ENCODE measurements at places on chromosomes 3 and 15.
A peak's percentile ranks its signal among the peaks of the same experiment; 100 is the strongest.

DNA sequence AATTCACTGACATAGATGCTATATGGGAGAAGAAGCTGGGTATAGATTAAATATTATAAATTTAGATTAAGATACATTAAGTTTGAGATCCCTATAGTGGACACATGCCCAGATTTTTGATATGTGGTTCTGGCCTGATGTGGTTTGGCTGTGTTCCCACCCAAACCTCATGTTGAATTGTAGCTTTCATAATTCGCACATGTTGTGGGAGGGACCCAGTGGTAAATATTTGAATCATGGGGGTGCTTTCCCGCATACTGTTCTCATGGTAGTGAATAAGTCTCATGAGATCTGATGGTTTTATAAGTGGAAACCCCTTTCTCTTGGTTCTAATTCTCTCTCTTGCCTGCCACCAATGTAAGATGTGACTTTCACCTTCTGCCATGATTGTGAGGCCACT lies 189.4 kb upstream of the CD96 start:
- DNase-seq, result no peak

- DNase-seq, result no peak
Observed at GRCh38 chr3:133162670-133163305, 124.6 kb downstream of the TMEM108 start.

GRCh38 chr3:123292321-123293310 lies 90.9 kb downstream of the SEC22A start:
- DNase-seq, result no peak

GRCh38 chr3:45976191-45977091 lies 19.2 kb downstream of the FYCO1 start:
- DNase-seq, result no peak

DNA sequence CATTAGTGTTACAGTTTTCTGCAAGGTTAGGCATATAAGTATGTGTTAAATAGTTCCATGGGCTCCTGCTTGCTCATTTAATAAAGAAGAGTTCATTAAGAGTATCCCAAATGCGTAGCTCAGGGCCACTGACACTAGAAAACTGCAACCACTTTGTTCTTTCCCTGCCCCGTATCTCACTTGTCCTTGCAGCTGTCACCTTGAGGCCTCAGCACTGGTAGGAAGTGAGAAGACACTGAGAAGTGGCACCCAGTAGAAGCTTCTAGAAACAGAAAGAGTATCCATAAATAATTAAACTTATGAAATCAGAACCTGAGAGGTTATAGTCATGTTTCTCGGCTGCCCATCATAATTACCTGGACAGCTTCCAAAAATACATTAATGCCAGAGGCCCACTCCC lies 266.0 kb downstream of the KCNMB2 start:
- no peak for DNase-seq

GRCh38 chr3:31048143-31048542 lies 153.7 kb upstream of the GADL1 start:
- DNase-seq, result no peak

GRCh38 chr15:57156210-57156884 lies 220.0 kb upstream of the CGNL1 start:
- no peak for DNase-seq

- DNase-seq, result no peak
Observed at GRCh38 chr15:29573197-29573838, 248.9 kb downstream of the TJP1 start.

DNA sequence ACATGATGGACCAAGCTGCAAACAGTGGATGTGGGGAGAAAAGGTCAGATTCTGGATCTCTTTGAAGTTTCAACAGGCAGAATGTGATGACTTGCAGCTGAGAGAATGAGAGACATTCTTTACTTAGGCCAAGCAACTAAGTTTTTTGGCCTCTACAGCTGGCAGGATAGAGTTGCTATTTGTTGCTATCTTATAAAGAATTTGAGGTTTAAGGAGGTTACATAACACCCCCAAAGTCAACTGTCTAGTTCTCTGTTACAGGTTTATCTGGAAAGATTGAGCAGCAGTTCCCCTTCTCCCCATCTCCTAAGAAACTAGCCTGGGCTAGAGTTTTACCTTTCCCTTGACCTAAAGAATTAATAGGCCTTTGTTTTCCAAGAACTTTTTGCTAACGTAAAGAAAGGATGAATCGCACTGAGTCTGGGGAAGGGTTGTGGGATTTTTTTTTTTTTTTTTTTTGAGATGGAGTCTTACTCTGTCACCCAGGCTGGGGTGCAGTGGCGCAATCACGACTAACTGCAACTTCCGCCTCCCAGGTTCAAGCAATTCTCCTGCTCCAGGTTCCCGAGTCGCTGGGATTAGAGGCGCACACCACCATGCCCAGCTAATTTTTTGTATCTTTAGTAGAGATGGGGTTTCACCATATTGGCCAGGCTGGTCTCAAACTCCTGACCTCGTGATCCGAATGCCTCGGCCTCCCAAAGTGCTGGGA lies 26.6 kb upstream of the SLMAP start:
- DNase-seq, result no peak

DNA sequence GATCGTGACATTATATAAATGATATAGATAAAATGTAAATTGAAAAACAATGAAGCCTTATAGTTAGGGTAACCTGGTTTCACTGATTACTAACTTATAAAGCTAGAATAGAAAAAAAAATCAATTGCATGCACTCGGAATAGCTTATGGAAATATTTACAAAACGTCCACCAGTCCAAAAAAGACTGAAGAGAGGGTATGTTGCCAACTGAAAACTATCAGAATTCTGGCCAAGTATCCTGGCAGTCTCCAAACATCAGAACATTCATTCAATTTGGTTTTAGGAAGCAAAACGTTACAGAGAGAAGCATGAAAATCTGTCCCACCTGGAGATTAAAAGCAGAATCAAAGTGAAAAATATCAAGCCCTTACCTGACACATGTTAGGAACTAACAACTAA lies 892.4 kb downstream of the ROBO1 start:
- DNase-seq, result no peak

DNA sequence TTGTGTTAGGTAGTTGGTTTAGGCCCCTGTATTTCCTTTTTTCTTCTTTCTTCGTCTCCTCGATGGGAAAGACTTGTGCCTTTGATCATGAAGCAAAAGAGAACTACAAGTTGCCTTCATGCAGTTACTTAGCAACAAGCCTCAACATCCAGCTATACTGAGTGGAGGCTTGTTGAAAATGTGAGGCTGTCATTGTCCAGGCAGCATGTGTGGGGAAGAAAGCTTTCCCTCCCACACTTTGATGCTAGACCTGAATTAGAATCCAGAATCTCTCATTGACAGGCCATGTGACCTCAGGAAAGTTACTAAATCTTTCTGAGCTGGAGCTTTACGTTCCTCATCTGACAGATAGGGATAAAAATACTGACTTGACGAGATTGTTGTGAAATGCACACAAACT lies 23.7 kb downstream of the IFT122 start:
- no peak for DNase-seq

DNA sequence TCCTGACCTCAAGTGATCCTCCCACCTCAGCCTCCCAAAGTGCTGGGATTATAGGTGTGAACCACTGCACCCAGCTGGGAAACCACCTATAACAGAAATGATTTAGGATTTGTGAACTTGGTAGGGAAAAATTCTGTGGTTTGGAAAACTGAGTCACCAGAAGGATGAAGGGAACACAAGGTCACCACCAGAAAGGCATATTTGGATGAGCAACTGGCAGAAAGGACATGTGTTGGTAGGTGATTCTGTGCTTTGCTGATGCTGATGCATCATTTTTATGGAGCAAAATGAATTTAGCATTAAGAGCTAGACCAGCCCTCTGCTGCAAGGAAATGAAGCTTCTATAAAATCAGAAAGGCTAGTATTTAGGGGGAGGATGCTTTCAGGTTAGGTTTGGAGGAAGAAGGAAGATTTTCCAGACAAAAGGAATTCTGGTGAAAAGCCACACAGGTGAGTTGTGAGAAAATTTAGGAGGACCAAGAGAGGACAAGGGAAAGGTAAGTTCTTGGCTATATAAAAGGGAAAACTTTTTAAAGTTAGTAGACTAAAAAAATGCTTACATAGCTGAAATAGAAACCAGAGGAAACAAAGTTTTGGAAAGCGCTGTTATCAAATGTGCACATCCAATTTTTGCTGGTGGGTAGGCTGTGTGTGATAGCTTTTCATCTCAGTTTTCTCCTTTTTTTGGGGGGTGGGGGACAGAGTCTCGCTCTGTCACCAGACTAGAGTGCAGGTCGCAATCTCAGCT lies 3.6 kb downstream of the PXK start:
- DNase-seq, result peak; percentile 43

- DNase-seq, result peak; percentile 13
Observed at GRCh38 chr15:64813075-64813474, 12.4 kb downstream of the PIF1 start.

DNA sequence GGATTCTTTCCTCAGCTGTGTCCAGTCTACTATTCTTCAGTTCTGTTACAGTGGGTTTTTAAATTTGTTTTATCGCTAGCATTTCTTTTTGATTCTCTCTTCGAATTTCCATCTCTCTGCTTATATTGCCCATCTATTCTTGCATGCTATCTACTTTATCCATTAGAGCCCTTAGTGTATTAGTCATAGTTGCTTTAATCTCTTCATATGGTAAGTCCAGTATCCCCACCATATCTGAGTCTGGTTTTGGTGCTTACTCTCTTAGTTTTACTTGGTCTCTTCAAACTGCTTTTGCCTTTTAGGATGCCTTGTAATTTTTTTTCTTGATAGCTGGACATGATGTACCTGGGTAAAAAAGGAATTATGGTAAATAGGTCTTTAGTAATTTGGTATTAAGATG lies 9.1 kb downstream of the TIMMDC1 start:
- DNase-seq, result no peak

- DNase-seq, result peak; percentile 31
Observed at GRCh38 chr3:55668359-55668758, 181.3 kb upstream of the WNT5A start.

GRCh38 chr3:98612587-98612986 lies 19.2 kb upstream of the CPOX start:
- peak; percentile 3 for DNase-seq

GRCh38 chr15:48602358-48603122 lies 43.0 kb downstream of the FBN1 start:
- DNase-seq, result no peak

GRCh38 chr15:87881026-87881425 lies 375.5 kb downstream of the NTRK3 start:
- no peak for DNase-seq

DNA sequence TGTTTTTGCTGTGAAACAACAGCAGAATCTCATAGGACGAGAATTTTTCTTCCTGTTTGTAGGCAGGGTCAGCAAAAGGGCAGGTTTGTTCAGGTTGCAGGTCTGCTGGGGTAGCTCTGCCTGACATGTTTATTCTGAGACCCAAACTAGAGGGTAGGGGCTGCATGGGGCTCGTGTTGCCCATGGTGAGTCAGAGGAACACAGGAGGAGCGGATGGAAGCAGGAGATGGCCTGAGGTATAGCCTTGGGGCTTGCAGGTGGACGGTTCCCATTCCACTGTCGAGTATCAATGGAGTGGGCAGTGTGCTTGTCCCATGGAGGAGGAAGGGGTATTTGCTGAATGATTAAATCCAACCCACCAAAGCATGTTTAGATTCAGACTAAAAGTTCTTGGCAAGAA lies 138.9 kb downstream of the APBA2 start:
- DNase-seq, result no peak

- no peak for DNase-seq
Observed at GRCh38 chr15:68224108-68224507, 5.4 kb downstream of the CLN6 start.

DNA sequence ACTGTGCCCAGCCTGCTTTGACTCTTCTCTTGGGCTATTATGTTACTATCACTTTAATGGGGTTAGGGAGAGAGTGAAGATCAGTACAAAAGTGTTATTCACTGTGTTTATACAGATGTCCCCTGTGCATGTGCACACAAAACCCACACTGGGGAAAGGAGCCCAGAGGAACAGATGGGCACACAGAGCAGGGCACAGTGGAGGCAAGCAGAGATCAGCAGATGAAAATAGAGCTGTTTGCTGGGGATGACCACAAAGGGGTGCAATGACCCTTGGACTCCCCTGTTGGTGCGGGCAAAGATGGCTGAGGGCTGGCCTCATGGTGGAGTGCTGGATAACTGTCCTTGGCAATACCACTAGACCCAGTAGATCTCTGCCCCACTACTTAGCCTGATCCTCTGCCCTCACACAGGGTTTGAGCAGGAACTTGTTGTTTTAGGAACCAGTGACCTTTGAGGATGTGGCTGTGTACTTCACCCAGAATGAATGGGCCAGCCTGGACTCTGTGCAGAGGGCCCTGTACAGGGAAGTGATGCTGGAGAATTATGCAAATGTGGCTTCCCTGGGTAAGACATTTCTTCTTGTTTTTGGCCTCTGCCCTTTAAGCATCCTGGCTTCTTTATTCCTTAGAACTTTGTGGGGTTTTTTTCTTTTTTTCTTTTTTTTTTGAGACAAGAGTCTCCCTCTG lies 5.3 kb downstream of the ZNF620 start:
- DNase-seq, result no peak

DNA sequence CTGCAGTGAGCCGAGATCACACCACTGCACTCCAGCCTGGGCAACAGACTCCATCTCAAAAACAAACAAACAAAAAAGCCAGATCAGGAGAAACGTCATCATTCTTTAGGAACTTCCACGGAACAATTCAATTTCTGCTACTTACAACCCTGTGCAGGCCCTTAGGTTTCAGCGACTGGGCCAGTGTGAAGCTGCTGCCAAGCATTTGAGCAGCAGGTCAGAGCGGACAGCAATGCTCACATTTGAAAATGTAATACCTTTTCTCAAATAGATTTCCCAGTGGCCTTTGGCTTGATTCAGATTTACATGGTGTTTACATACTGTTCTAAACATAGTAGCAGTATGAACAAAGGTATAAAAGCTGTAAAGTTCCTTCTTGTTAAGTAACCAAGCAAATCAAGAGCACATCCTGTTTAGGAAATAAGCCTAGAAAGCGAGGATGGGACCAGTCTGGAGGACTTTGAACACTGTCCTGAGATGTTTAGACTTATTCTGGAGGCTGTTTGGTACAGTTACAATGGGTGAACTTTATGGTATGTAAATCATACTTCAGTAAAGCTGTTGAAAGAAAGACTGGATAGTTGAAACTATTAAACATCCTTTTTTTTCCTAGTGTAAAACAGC lies 141.2 kb downstream of the HCN4 start:
- no peak for DNase-seq

GRCh38 chr3:49276475-49277382 lies at the start of gene C3orf62:
Gene C3orf62, minus strand, starts transcription at chr3:49277232. Its CDS starts 360 bp downstream, at chr3:49276872.
- no peak for DNase-seq

- DNase-seq, result no peak
Observed at GRCh38 chr3:147246906-147247305, 159.4 kb downstream of the ZIC4 start.

DNA sequence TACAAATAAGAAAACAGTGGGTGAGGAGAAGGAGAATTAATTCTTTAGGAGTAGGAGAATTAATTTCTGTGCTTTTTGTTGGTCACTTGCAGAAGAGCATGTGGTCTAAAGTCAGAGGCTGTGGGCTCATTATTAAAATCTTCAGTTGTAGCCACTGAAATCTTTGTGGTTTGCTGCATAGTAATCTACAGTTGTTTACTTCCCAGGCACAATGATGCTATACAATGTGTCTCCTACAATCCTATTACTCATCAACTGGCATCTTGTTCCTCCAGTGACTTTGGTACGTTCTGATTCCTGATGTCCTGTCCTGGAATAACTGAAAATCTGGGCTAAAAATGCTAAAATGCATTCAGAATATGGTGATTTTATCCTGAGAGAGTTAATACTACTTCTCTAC lies 21.0 kb downstream of the IFT122 start:
- DNase-seq, result no peak

GRCh38 chr3:27869152-27869551 lies 147.0 kb upstream of the EOMES start:
- DNase-seq, result no peak

Data from ACHN (cell line).